ENCODE measurements at places on chromosomes 2 and 18.

DNA sequence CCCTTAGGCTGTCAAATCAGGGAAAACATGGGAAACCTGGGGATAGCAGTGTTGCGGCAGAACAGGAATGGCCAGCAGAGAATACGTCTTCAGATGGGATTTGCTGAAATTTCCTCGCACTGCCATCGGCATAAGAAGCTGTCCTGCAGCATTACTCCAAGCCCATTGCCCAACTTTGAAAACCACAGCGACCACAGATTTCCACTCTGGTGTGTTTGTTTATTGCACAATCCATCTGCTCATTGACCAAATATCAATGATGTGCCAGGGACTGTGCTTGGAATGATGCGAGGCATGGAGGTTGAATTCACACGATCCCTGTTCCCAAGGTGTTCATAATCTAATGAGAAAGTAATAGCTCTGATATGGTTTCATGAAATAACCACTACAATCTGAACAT is 383.3 kb upstream of the MYT1L start:
- no peak for DNase-seq

DNA sequence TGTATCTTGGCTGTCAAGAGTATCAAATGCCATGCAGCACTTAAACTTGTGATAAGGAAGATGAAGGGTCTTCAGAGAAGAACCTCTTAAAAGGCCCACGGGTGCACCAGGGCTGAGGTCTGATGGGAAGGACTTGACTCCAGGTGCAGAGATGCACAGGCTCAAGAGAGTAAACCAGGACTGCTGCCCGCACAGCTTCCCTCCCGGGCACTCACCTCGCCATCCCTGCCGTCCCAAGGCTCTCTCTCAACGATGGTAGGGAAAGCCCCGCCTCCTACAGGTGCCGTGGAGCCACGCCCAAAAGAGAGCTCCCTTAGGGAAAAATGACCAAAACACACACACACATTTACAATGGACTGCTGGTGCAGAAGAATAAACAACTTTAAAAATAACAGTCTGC is 27.9 kb downstream of the PDIA6 start:
- DNase-seq, result no peak

- no peak for DNase-seq
These were observed 1.5 kb downstream of the RND3 start for GRCh38 chr2:150485871-150486538.

GRCh38 chr2:40797120-40797519 is 345.2 kb upstream of the SLC8A1 start:
- no peak for DNase-seq

GRCh38 chr2:167980439-167980838 is 267.0 kb downstream of the STK39 start:
- no peak for DNase-seq

DNA sequence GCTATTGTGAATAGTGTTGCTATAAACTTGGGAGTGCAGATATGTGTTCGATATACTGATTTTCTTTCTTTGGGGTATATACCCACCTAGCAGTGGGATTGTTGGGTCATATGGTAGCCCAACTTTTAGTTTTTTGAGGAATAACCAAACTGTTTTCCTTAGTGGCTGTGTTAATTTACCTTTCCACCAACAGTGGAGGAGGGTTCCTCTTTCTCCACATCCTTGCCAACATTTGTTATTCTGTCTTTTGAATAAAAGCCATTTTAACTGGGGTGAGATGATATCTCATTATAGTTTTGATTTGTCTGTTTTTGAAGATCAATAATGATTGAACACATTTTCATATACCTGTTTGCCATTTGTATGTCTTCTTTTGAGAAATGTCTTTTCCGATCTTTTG is 282.0 kb upstream of the SESTD1 start:
- no peak for DNase-seq
